ENCODE measurements at places on chromosomes 6 and 20. TPM values are rescaled to one million over a fixed set of nuclear protein-coding genes. Genes with fewer than 3 reads are reported as not detected.

- DNase-seq, result no peak
Observed at GRCh38 chr6:50102676-50103075, 52.9 kb upstream of the DEFB112 start.

Gene IMPG1
- total RNA-seq, result not detected

GRCh38 chr20:9507544-9508239 is 6.7 kb upstream of the LAMP5 start:
- no peak for DNase-seq

Gene BTN1A1
- not detected for total RNA-seq

DNA sequence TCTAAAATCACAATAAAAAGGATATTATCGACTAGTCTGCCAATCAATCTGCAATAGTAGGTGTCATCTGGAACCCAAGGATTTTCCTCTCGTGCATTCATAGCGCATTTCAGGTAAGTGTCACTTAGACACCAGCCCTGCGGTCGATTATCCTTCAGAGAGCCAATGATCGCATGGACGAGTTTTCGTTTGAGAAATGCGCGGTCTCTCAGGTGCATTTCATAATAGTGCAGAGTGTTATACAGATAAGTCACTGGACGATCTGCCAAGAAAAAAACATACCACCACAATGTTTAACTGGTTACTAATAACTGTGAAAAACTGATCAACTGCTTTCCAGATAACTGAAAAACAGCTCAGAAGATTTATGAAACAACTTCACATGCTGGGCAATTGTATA is 21.0 kb downstream of the ARG1 start:
- DNase-seq, result no peak

Gene SUMO4
- total RNA-seq, result not detected

- no peak for DNase-seq
Observed at GRCh38 chr6:158481690-158482473, 78.0 kb upstream of the TMEM181 start.

Gene BMP6
- 1.8 TPM for total RNA-seq

GRCh38 chr6:47621838-47622449 is 76.4 kb upstream of the ADGRF4 start:
- no peak for DNase-seq

Gene SYCP2
- 15.3 TPM for total RNA-seq

DNA sequence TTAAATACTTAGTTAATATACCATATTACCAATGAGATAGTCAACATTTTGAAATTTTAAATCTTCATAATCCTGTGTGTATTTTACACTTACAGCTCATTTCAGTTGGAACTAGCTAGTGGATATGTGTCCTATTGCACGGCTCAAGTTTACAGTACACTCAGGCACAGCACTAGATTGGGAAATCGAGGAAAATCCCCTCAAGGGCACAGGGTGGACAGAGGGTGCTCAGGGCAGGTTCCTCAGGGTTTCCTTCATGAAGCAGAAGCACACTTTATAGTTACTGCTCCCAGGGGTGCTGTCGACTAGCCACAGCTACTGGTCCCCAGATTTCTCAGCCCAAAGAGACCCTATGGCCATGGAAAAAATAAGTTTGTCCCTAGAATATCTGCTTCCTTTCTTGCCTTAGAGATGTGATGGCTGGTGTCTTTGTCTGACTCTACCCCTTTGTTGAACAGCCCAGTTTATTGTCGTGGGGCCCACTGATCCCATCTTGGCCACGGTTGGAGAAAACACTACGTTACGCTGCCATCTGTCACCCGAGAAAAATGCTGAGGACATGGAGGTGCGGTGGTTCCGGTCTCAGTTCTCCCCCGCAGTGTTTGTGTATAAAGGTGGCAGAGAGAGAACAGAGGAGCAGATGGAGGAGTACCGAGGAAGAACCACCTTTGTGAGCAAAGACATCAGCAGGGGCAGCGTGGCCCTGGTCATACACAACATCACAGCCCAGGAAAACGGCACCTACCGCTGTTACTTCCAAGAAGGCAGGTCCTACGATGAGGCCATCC is 1.5 kb downstream of the BTN2A1 start:
- no peak for DNase-seq

GRCh38 chr6:118283766-118284165 is 264.3 kb upstream of the PLN start:
- peak; percentile 54 for DNase-seq

Gene WFDC10B
- total RNA-seq, result not detected
